ENCODE measurements at places on chromosomes 3 and 15. TPM values are rescaled to one million over a fixed set of nuclear protein-coding genes. Genes with fewer than 3 reads are reported as not detected.

The DNAH12 gene
- 0.16 TPM for total RNA-seq

- DNase-seq: no peak
Observed at GRCh38 chr15:75153565-75154276, 48.0 kb upstream of the C15orf39 start.

DNA sequence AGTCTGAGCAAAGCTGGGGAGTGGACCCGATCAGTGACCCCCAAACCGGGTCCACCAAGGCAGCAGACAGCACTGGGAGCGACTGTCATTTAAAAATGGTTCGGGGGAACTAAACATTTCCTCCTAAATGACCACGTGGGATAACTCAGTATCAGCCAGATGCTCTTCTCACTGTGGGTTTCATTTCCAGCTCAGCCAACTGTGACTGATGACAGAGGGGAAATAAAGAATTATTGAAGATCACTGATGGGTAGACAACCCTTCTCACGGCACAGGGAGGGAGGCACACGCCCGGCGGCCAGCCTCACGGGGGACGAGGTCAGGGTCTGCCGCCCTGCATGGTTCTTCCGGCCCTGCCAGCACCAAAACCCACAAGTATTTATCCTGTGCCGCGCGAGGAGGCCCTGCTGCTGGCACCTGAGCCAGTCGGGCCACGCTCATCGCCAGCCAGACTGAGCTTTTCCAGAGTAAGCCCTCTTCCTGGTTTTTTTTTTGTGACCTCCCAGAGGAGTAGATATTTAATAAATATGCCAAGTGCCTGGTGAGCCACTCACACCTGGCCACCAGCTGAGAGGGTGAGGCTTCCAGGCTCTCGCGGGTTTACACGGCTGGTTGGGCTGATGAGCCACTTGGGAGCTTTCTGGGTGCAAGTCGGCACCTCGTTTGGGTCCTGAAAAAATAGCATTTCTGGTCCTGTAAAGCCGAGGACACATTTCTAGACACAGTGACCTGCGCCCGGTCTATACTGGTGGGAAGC, 6.2 kb downstream of the MELTF start:
- no peak for DNase-seq

DNA sequence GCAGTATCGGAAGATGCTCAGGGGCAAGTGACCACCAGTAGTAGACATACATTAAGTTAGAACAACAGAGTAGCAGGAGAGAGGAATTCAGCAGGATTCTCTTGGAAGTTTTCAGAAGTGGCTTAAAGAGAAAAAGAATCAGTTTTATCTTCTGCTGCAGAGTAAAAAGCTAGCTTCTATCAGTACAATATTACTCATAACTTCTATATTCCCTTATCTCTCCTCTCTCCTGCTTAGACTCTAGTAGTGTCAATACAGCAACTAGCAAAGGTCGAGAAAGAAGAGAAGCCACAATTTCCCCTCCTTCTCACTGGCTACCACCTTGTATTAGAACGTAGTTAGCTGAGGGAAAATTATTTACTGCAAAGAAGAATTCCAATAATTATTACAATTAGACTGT, 539.7 kb downstream of the DIPK2A start:
- no peak for DNase-seq

- DNase-seq: no peak
Observed at GRCh38 chr15:32033186-32033890, 3.0 kb downstream of the CHRNA7 start.

GRCh38 chr15:34721802-34722438, 32.9 kb downstream of the GJD2 start:
- DNase-seq: peak; percentile 73

DNA sequence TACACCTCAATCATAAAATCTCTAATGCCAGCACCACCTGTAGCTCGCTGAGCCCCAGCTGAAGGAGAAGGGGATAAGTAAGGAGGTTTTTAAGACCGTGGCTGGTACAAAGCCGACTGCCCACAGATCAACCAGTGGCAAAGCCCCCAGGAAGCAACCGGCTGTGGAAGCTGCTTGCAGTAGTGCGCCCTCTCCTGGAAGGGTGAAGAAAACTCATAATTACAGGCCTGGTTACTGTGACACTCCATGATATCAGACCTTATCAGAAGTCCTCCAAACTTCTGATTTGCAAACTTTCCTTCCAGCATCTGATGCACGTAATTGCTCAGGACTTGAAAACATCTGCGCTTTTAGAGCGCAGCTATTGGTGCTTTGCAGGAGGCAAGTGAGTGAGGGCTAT, 63.1 kb upstream of the MCTP2 start:
- no peak for DNase-seq

The ROPN1B gene
- total RNA-seq: 4.0 TPM
